ENCODE measurements at places on chromosomes 7 and 10.

GRCh38 chr10:21172930-21173801, 276.1 kb upstream of the NEBL start:
- DNase-seq, result no peak

- no peak for DNase-seq
These were observed 60.3 kb downstream of the SLC16A12 start for GRCh38 chr10:89475125-89475524.

- DNase-seq, result no peak
These were observed 116.4 kb upstream of the RPA3 start for GRCh38 chr7:7834761-7835160.

DNA sequence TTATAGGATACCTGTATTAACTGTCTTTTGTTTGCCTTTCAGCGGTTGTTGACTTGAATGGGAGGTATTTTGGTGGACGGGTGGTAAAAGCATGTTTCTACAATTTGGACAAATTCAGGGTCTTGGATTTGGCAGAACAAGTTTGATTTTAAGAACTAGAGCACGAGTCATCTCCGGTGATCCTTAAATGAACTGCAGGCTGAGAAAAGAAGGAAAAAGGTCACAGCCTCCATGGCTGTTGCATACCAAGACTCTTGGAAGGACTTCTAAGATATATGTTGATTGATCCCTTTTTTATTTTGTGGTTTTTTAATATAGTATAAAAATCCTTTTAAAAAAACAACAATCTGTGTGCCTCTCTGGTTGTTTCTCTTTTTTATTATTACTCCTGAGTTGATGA, 26.6 kb downstream of the RBM17 start:
- DNase-seq, result no peak

DNA sequence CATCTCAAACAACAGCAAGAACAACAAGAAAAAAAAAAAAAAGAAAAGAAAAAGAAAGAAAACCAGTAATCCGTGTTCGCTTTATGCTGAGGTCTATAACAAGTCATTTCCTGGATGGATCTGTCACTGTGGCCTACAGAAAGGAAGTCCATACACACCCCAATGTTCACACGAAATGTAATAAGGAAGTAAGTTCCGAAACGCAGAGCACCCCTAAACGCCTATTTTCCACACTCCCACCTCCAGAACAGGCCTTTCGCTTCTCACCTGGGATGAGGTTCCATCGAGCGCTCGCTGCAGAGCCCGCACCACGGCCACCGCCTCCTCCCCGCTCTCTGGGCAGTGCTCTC, 735 bp downstream of the ZNF394 start:
- DNase-seq, result no peak

DNA sequence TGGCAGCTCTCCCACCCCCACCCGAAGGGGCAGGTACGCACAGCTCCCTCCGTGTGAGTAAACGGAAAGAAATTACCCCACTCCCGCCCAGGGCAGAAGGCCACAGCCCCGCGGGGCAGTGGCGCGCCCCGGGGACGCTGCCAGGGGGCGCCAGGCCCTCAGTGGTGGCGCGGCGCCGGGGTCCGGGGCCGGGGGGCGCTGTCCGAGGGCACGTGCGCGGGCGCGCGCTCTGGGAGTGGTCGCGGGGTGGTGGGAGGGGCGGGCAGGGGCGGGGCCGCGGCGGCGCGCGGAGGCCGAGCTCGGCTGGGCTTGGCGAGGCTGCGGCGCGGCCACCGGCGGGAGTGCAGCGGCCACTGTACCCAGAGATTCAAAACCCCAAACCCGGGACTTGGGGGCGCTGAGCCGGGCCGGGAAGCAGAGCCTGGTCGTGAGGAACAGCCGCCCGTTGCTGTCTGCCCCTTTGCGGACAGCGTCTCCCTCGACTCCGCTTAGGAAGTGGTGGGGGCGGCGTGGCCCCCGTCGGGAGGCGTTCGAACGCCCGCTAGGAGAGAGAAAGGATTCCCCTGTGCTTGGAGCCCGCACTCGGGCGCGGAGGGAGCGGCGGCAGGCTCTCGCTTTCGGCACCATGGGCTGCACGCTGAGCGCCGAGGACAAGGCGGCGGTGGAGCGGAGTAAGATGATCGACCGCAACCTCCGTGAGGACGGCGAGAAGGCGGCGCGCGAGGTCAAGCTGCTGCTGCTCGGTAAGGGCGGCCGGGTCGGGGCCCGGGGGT, at the start of gene GNAI1:
TSS of gene GNAI1 (plus strand) at position 296 of the 773 bp plus-strand sequence. CDS start at position 626, 330 bp downstream.
- no peak for DNase-seq

- no peak for DNase-seq
These were observed 9.9 kb downstream of the POLL start for GRCh38 chr10:101578192-101578591.

- no peak for DNase-seq
These were observed 340.8 kb downstream of the KCNMA1 start for GRCh38 chr10:77296534-77297392.

DNA sequence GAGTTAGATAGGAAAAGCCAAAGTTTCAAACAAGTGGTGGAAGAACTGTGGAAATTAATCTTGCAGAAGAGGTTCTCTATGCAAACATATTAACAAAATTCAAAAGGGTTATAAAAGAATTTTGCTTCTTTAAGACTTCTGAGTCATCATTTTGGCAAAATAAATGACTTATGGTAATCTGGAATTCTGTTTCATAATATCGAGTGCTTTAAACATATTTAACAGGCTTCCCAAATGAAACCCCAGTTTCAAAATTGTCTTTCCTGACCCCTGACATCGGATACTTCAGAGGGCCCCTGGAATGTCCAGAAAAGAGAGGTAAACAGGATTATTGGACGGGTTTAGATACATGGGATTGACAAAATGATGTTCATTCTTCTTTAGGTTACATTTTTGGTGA, 444.6 kb downstream of the HTR7 start:
- DNase-seq, result no peak

DNA sequence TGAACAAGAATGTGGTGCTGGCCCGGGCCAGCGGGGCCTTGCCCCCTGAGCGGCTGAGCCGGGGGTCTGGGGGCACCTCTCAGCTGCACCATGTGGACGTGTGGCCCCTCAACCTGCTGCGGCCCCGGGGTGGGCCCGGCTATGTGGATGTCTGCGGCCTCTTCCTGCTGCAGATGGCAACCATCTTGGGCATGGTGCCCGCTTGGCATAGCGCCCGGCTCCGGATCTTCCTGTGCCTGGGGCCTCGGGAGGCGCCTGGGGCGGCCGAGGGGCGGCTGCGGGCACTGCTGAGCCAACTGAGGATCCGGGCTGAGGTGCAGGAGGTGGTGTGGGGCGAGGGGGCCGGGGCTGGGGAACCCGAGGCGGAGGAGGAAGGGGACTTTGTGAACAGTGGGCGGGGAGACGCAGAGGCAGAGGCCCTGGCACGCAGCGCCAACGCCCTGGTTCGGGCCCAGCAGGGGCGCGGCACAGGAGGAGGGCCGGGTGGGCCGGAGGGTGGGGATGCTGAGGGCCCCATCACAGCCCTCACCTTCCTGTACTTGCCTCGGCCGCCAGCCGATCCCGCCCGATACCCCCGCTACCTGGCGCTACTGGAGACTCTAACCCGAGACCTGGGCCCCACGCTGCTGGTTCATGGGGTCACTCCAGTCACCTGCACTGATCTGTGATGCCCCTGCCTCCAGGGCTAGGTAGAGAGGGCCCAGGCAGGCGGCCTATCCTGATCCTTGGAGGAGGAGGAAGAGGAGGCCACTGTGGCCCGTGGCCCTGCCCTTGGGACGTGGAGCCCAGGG, 1.1 kb upstream of the TRIP6 start:
- no peak for DNase-seq

DNA sequence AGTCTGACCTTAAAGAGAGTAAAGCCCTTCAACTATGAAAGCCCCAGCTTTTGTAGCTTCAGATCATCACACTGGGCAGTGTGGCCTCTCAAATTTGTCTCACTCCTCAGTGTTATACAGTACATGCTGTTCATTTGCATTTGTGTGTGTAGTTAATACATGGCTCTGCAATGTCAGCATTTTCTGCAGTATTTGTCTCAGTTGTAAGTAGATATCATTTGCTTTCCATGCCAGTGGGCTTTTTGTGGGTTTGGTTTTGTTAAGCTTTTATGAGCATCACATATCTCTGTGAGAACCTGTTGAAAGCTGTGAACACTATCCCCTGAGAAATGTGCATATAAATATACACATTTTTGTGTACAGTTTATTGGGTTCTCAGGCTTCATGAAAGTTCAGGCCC, 57.0 kb downstream of the ZNF277 start:
- DNase-seq, result no peak

GRCh38 chr7:15175152-15175551, 272.6 kb upstream of the DGKB start:
- DNase-seq, result no peak

GRCh38 chr7:129412501-129412900, 21.7 kb upstream of the STRIP2 start:
- DNase-seq, result no peak

DNA sequence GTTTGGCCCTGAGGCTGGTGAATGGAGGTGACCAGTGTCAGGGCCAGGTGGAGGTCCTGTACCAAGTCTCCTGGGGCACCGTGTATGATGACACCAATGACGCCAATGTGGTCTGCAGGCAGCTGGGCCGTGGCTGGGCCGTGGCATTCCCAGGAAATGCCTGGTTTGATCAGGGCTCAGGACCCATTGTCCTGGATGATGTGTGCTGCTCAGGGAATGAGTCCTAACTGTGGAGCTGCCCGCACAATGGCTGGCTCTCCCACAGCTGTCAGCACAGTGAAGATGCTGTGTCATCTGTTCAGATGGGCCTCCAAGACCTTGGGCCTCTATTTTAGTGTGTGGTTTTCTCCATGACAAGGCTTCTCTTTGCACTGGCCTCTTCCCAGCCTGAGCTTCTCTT, 64.0 kb downstream of the DMBT1 start:
- no peak for DNase-seq

- DNase-seq, result no peak
These were observed 125.7 kb upstream of the KCTD7 start for GRCh38 chr7:66503036-66503370.

GRCh38 chr7:100064162-100064561, 14.6 kb downstream of the ZSCAN21 start:
- no peak for DNase-seq

DNA sequence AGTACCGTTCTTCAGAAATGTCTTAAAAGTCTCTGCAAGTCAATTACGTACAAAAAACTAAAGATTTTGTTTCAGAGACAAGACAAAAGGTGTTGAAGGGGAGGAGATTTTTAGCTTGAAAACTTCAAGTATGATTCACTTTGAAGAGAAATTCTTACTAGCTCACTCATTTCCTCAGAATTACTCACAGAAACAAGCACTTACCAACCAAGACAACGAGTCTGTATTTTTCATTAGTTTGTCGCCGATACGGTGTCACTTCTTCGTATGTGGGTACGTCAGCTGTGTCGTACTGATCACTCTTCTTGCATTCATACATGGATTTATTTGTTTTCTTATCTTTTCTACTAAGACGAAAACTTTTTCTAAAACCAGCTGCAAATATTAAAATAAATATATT, 90.6 kb upstream of the ODAD2 start:
- DNase-seq, result peak; percentile 42

DNA sequence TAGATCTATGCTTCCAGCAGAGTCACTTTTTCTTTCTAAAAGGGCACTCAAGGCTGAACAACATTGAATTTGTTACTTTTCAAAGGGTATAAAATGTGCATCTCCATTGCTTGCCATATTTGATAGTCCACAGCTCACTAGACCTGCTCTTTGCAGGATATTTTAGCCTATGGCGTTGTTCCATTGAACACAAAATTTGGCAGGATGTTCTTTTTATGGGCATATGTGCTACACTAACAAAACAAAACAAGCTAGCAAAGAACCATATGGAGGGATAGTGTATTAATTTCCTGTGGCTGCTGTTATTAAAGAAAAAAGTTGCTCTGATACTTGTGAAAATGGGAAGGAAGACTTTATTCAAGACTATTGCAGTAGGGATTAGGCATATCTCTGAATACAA, 828.7 kb downstream of the TYW1 start:
- DNase-seq, result no peak

DNA sequence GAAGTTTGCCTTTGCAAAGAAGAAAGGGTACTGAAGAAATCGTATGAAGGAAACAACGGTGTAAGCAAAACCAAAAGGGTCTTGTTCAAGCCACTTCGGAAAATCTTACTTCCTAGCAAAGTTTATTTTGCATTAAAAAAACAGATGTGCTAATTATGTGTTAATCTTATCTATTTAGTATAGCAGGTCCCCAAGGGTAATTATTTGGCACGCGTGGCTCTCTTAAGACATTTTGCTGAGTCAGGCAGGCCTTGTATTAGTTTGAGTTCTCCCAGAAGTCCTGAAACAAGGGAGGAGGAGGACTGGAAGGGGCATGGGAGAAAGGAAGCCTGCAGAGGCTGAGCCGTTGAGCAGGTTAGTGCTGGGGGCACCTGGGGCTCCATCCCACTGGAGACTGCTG, 44.9 kb downstream of the TMEM178B start:
- no peak for DNase-seq

DNA sequence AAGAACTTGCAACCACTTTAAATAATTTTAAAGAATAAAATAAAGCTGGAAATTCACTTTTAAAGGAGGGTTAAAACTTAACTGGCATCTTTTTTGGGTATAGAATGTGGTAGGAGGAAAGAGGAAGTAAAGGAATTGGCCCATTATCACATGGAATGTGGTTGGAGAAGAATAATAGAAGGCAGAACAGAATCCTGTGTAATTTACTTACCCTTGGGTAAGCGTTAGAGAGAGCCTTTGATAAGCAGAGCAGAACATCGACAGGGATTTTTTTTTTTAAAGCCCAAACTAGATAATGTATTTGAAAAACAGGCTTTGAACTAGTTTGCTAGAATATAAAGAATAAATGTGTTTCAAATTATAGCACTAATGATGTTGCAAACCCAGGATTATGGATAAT, 199.8 kb upstream of the KIAA1217 start:
- DNase-seq, result no peak

- DNase-seq, result no peak
These were observed 8.1 kb downstream of the IL2RA start for GRCh38 chr10:6053816-6054631.

DNA sequence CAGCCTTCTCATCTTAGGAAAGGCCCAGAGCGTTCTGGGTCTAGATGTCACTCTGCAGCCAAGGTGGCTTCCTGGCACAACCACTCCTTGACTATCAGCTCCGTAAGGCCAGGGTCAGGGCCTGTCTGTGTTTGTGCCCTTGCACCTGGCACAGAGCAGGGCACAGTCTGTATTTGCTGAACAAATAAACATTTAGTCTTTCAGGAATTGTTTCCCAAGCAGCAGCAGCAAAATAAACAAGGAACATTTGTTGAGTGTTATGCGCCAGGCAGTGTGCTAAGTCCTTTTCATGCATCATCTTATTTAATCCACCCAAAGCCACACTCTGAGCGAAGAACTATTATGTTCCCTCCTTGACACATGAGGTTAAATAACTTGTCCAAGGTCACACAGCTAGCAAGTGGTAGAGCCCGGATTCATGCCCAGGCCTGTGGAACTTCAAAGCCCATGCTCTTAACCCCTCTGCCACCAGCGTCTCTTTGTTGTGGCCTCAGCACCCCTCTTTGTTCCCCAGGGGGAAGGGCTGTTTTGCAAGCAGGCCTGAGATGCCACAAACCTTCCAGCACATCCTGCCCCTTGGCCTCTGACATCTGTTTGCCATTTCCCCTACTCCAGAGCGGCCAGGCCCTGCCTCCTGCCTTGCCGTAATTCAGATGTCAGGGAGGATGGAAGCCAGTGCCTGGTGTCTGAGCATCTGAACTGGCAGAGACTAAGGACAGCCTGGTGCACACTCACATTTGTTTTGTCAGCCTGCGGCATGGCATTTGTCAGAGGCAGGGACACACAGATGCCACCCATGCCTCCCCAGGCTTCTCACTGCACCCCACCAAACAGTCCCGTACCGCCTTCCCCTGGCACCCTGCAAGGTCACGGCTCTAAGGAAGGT, 325.8 kb upstream of the ZMIZ1 start:
- DNase-seq, result no peak

All from AG04450 (cell line).